ENCODE measurements at places on chromosomes 5 and 9.

DNA sequence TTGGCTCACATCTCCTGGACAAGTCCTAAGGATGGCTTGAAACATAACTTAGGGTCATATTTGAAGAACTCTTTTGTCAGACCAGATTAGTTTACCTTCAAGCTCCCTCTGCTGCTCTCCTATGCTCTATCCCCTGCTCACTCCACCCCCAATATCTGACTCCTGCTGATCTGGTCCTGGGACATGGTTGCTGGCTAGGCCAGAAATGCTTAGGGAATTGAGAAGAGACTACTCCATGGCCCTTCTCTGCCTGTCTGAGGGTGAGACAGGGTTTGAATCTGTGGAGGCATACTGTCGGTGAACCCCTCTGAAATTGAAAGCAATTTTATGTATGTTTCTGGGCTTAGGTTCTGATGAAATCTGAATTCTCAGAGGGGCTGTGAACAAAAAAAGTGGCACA, 3.3 kb downstream of the OTULIN start:
- no peak for DNase-seq

- no peak for DNase-seq
Observed at GRCh38 chr5:136242136-136242535, 49.2 kb upstream of the SMIM32 start.

- no peak for DNase-seq
Observed at GRCh38 chr5:5351288-5351979, 71.0 kb upstream of the ICE1 start.

DNA sequence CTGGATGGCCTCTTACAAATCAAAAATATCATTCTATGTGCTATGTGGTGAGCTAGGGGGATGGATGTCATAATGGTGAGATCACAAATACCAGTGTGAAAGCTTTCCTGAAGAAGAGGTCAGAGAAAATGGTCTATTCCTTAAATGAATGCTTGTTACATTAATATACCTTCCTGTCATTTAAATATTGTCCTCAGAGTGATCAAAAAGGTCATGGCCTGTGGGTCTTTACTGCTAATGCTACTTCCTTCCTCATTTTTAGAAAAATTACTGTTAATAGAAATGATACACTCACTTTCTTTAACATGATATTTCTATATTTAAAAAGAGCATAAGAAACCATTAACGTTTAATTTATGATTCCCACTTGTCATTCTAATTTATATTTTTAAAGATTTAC, 9.7 kb downstream of the OMD start:
- no peak for DNase-seq

DNA sequence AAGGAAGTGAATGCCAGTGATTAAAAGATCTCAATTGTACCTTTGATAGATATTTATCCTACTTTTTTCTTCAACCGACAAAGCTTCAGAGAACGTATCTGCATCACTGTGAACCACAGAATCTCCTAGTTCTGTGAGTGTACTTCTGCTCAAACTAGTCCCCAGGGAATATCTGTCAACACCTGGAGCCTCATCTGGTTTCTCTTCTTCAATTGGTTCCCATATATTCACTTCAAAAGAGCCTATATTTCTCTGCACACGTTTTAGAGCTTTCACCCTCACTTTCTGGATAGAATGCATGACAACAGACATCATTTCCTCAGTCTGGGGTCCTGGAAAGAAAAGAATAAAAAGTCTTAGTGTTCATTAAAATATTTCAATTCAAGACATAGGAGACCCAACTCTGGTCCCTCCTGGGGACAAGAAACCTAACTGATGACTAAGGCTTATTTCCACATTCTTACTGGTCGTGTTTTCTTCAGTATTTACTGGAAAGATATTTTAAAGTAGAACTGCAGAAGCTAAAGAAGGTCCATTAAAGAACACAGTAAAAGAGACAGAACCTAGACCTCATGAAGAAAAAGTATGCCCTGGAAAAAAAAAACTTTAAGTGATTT, 64.3 kb downstream of the CPLANE1 start:
- DNase-seq, result no peak
